Skeletal muscle tissue (tissue), 5 donors: ENCODE measurements at places on chromosomes 11 and 22. TPM values are rescaled to one million over a fixed set of nuclear protein-coding genes. Genes with fewer than 3 reads are reported as not detected.

The UCP3 gene
- total RNA-seq, result 1.6 TPM

The CARD16 gene
- total RNA-seq, result 4.2 TPM

The RIBC2 gene
- 0.52 TPM for total RNA-seq

The OR2AT4 gene
- not detected for total RNA-seq

The CSNK2A3 gene
- total RNA-seq, result 0.52 TPM

The DNAJC24 gene
- 11.5 TPM for total RNA-seq

The MAPK8IP1 gene
- total RNA-seq, result 18.8 TPM

The IGLL1 gene
- total RNA-seq, result not detected

The CHEK1 gene
- total RNA-seq, result 9.4 TPM

The RNF141 gene
- total RNA-seq, result 20.4 TPM

The TMEM134 gene
- total RNA-seq, result 17.2 TPM

The FSHB gene
- not detected for total RNA-seq

The ZNRD2 gene
- 23.0 TPM for total RNA-seq

The MPPED2 gene
- 15.7 TPM for total RNA-seq

The C22orf42 gene
- total RNA-seq, result not detected

The TTLL1 gene
- total RNA-seq, result 8.9 TPM

The CRYBA4 gene
- total RNA-seq, result not detected

The TRIM51 gene
- not detected for total RNA-seq

The TRIM22 gene
- total RNA-seq, result 13.0 TPM

The NRIP3 gene
- 1.0 TPM for total RNA-seq
